ENCODE measurements at places on chromosomes 11 and 22.

- DNase-seq = no peak
These were observed 146.8 kb upstream of the LARGE1 start for GRCh38 chr22:34067031-34067430.

GRCh38 chr11:120773501-120774031 is 250.3 kb upstream of the TBCEL start:
- no peak for DNase-seq

GRCh38 chr11:131985846-131986301 is 615.5 kb downstream of the NTM start:
- no peak for DNase-seq

- no peak for DNase-seq
These were observed 58.2 kb downstream of the RBX1 start for GRCh38 chr22:41009222-41009948.

GRCh38 chr11:129694538-129694937 is 121.1 kb upstream of the TMEM45B start:
- no peak for DNase-seq

- DNase-seq = no peak
These were observed 498.8 kb upstream of the API5 start for GRCh38 chr11:42812960-42813359.

DNA sequence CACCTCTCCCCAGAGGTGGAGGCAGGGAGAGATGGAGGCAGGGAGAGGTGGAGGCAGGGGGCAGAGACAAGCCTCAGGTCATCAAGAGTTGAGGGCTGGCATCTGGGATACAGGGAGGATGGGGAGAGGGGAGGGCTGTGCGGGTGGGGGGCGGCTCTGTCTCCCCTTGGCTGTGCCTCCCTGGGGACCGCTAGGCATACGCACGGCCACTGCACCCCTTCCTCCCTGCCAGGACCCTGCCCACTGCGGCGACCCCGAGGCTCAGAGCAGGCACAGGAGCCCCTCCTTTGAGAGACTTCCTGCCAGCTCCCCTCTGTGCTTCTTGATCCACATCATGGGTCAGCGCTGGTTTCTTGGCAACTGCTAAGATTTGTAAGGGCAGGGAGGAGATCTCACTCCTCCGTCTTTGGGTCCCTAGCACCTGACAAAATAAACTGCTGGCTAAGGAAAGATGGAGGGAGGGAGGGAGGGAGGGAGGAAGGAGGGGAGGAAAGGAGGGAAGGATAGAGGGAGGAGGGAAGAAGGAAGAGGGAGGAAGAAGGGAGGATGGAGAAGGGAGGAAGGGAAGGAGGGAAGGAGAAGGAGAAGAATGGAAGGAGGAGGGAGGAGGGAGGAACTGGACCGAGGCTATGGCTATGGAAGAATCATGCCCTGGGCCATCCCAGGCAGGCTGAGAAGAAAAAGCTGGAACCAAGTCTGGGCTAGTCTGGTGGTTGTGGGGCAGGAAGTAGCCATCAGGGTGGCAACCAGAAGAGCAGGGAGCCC is 18.5 kb downstream of the PRR33 start:
- DNase-seq = no peak

DNA sequence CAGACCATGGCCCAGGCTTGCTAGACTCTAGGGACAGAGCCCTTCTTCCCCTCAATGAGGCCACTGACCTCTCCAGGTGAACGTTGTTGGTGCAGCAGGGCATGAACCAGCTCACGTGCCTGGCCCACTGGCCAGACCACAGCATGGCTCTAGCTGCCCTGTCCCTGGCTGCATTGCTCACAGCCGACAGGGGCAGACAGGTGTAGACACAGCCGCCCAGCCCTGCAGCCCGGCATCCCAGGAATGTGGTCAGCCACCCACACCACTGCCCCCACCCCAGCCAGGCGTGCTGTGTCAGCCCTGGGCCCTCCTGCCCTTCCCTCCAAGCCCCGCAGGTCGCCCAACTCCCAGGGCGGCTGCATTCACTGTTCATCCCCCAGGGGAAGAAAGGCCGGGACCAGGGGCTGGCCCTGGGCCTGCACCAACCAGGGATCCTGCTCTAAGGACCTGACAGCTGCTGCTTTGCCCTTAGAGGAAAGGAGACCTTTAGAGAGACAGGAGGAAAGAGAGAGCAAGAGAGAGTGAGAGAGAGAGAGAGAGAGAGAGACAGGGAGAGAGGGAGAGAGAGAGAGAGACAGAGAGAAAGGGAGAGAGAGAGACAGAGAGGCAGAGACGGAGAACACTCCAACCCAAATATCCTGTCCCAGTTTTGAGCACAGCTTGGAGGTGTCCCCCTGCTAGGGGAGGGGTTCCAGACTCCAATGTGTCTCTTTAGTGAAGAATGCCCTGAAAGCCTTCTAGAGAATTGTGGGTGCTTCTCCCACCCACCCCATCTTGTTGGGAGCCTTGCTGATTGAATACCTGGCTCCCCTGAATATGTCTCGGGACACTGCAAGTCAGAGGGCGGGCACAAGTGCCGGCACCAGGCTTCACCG is 44.2 kb upstream of the LINC01488 start:
- no peak for DNase-seq

GRCh38 chr11:128916681-128917080 is 25.5 kb downstream of the KCNJ5 start:
- DNase-seq = no peak

DNA sequence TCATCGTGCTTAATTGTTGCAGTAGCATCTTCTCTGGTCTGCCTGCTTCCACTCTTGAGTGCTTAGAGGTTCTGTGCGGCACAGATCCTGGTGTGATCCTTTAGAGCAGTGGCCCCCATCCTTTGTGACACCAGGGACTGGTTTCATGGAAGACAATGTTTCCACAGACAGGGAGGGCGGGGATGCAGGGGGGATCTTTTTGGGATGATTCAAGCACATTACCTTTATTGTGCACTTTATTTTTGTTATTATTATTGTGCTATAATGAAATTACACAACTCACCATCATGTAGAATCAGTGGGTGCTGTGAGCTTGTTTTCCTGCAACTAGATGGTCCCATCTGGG is 76.8 kb upstream of the SHANK2 start:
- DNase-seq = no peak

DNA sequence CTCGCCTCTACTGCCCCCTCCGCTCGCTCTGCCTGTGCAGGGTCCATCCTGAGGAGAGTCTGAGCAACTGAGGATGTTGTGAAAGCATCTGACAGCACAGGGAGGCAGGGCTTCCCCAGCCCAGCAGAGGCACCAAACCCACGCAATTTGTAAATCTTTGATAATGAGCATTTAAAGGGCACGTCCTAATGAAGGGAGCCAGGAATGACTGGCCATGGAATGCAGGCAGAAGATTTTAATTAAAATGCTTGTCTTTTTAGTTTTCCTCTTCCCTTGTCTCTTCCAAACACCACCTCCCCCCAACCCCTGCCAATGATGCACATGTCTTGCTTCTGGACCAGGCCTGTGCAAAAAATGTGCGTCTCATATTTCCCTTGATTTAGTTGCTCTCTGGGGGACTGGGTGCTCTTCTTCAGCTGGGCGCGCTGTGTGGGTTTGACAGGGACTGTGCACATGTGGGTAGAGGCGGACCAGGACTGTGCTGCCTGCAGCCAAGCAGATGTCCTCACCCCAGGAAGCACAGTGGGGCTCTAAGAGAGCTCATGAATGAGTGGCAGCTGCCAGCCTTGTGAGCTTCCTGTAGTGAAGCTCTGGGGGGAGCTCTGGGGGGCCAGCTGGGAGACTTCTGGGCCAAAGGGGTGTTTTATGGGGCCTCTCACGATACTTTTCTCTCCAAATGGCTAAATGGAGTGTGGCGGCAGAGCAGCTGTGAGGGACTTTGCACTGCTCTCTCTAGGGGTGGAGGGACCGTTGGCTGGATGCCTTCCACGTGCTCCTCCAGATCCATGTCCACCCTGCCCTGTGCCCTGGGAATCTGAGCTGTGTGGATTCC is 273.5 kb downstream of the ST3GAL4 start:
- peak; percentile 42 for DNase-seq

GRCh38 chr22:47275605-47276449 is 513.4 kb downstream of the TBC1D22A start:
- DNase-seq = no peak

DNA sequence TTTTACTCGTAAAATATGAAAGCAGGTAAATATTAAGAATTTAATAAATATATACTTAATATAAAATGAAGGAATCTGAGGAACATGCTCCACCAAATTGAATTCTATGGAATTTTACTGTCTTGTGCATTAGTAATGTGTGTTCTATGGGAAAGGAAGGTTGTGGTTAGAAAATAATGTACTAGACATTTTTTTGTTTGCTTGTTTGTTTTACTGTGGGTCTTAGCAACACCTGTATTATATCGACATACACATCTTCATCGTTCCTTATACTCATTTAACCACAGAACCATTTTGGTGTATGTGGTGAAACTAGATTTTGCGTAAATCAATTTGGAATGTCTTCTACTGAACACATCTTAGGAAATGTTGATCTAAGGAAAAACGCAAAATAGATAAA is 114.1 kb upstream of the MTMR2 start:
- no peak for DNase-seq

DNA sequence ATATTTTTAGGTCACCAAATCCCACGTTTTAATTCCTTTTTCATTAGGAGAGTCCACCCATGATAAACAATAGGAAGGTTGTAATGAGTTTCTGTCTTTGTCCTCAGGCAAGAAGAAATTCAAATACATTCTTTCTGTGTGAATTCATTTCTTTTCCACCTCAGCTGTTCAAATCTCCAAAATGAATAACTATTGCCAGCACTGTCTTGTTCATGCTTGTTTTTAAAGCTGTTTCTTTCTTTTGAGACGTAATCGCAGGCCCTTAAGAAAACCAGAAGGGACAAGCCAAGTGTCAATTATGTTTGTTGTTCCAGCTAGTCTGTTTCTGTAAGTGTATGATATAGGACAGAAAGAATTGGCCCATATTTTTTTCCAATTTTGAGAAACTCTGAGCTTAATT is 20.2 kb downstream of the MMP27 start:
- no peak for DNase-seq

DNA sequence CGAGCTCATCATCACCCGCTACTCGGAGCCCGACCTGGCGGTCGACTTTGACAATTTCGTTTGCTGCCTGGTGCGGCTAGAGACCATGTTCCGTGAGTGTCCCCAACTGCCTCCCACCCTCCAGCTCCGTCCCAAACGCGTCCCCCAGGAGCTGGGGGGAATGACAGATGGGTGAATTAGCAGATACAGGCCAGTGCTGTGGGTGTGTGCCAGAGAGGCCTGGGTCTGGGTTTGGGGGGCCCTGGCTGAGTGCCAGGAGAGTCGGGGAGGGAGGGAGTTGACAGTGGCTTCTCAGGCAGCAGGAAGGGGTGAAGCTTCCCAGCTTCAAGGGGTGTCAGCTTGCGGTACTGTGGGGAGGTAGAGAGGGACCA is 28.6 kb downstream of the CAPN1 start:
- no peak for DNase-seq

DNA sequence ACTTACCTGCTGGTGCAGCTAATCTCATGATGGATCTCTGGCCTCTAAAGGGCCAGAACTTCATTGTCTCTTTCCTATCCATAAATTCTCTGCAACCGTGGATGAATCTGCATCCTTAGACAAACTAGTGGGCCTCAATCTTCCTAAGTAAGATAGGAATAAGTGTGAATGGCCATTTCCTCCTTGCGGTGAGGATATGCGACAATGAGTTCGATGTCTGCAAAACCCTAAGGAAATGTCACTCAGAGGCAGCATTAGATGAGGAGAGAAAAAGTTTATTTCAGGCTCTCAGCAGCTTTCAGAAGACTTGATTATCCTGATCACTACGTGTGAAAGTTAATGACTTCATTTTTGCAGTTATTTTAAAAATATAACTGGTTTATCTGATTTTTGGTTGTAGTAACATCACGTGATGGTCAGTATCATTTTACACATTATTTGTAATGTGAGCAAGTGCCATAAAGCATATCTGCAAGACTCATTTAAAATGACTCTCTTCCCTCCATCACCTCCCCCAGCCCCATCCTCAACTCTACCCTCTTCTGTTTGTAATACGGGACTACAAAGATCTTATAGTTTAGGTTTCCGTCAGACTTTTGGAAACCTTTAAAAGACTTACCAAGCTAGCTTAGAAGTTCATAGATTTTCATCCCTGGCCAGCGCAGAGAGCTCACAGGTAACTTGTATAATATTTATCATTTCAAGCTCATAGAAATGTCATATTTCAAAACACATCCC is 10.2 kb downstream of the GRAP2 start:
- no peak for DNase-seq

GRCh38 chr22:37906364-37907008 is 389 bp downstream of the MICALL1 start:
- no peak for DNase-seq

GRCh38 chr11:68992743-68993255 is 12.0 kb upstream of the MRGPRD start:
- no peak for DNase-seq

GRCh38 chr22:48980409-48980808 is 847.3 kb downstream of the BRD1 start:
- DNase-seq = no peak

DNA sequence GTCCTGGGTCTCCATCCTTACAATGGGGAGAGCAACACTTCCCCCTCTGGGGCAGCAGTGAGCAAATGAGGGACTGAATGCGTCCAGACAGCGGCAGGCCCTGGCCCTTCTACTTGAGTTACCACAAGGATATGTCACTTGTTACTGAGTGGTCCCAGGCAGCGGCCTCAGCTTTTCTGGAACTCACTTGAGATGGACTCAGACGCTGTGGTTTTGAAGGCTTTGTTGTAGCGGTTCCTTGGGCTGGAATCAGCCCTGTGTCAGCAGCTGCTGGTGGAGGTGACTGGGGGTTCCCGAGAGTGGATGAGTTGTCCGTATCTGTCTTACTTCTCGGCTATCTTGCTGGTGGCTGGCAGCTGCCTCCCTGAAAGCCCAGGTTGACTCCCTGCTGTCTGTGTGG is 77.0 kb downstream of the MICAL2 start:
- no peak for DNase-seq

DNA sequence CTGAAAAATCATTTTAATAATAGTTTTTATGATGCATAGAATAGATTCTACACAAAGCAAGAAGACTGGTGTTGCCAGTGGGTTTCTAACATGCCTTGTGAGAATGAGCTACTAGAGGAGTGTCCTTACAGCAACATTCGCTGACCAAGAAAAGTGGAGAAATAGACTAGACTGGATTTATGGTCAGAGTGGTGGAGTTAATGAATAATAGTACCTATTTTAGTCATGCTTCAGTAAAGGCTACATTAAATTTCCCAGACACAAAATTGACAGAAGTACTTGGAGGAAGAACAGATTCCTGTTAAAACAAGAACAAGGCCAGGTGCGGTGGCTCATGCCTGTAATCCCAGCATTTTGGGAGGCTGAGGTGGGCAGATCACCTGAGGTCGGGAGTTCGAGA is 539.2 kb downstream of the ETS1 start:
- no peak for DNase-seq

GRCh38 chr22:48892578-48893287 is 934.9 kb downstream of the BRD1 start:
- no peak for DNase-seq

GRCh38 chr11:132734217-132734616 is 798.1 kb downstream of the OPCML start:
- DNase-seq = peak; percentile 91

- no peak for DNase-seq
These were observed 124.2 kb upstream of the SEZ6L start for GRCh38 chr22:26045051-26045450.

DNA sequence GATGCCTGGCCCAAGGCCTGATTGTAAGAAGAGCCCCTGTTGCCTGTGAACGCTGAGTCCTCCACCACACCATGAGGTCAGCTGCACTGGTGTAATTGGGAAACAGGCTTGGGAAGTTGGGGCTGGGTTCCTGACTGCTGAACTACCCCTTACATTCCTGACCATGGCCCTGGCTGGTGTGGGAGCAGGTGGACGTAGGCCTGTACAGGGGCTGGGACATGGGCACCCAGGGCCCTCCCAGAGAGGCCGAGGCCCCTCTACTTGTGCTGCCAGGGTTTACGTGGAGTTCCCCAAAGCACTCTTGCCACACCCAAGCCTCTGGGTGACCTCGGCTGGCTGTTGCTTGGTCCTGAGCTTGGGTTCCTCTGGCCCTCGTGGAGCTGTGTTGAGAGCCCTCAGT is 5.4 kb downstream of the RELT start:
- DNase-seq = no peak

Data from HS-5 (cell line).